ENCODE measurements at places on chromosomes 4 and X.
A peak's percentile ranks its signal among the peaks of the same experiment; 100 is the strongest.

- DNase-seq = no peak
Measured at GRCh38 chrX:254630-255215, 26.5 kb upstream of the PLCXD1 start.

DNA sequence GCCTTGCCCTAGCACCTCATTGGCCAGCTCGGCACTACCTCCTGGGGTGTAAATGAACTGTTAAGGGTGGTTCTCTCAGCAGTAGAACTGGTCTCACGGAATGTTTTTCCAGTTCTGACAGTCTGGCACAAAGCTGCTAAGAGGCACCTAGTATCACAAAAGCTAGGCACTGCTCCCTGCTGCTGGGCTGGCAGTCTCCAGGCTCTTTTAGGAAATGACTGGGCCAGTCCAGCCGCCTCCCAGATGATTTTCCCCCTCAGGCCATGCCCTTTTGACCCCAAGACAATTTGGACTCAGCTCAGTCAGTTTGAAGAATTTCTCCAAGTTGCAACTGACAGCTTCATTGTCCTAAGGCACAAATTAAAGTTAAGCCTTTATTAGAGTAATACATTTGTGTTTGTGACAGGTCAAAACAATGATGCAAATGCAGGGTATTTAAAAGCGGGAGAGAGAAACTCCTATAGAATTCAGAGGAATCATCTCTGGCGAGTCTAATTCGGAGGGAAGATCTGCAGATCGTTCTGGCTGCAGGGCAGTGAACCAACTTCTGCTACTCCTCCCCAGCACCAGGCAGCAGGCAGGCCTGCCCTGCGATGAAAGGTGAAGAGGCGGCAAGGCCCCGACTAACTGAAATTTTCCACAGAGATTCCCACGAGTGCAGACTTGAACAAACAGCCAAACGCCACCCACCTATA, 7.9 kb downstream of the FRMD7 start:
- no peak for DNase-seq

DNA sequence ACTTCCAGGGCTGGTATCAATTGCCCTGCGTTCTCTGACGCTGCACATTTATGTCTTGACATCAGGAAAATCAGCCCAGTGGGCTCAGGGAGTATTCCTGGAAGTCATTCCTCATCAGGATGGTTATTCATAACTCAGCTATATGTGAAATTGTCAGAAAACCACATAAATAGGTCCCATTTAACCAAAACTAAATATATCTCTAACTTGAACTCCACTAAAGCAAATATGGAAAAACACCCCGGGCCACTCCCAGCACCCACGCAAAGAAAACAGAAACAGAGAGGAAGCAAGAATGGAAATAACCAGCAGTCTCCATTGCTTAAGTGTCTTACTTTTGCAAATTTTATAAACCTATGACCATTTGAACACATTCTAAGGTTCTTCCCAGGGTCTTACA, 112.0 kb downstream of the IRF2 start:
- no peak for DNase-seq

- DNase-seq = no peak
Measured at GRCh38 chr4:13544606-13545393, 492 bp upstream of the NKX3-2 start.

DNA sequence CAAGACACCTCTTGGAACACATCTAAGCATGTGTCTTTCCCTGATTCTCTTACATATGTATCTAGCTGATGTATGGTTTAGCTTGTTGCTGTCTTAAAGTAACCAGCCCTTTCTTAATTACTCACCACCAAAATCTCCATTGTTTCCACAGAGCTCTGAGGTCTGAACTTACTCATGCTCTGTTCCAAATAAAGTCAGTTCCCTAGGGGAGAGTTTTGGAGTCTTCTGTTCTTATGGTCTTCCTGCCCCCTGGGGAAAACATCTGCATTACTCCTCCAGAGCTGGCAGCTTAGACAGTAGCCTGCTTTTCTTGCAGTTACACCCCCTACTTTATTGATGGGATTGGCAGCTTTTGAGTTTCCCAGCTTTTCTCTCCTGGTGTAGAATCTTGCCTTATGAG, 125.8 kb downstream of the EDA start:
- DNase-seq = no peak

GRCh38 chr4:76782837-76783236, 115.1 kb downstream of the SOWAHB start:
- DNase-seq = no peak

DNA sequence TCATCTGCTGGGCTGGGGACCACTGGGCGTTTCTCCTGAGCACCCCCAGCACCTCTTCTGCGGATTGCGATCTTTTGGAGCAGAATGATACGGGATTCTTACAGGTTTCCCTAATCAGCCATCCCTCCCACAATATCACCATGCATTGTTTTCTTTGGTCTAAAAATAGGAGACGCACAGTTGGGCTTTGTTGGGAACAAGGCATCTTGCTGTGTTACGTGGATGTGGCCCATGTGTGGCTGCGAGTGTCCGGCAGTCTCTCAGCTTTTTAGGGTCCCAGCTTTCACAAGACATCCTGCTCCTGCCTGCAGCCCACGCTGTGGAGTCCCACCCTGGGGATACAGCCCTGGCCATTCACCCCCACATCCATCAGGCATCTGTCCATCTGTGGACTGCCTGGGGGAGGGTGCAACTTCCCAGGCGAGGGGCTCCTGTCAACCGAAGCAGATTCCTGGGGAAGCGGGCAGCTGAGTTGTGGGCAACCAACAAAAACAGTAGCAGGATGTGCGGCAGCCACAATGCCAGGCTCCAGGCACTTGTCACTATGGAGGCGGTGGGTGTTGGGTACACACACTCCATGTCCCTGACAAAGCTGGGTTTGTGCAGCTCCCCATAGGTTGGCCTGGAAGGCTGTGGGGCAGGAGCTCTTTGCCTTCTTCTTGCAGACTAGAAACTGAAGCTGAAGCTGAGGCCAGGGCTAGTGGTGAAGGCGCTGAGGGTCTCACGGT, 185.5 kb upstream of the PSAPL1 start:
- no peak for DNase-seq

DNA sequence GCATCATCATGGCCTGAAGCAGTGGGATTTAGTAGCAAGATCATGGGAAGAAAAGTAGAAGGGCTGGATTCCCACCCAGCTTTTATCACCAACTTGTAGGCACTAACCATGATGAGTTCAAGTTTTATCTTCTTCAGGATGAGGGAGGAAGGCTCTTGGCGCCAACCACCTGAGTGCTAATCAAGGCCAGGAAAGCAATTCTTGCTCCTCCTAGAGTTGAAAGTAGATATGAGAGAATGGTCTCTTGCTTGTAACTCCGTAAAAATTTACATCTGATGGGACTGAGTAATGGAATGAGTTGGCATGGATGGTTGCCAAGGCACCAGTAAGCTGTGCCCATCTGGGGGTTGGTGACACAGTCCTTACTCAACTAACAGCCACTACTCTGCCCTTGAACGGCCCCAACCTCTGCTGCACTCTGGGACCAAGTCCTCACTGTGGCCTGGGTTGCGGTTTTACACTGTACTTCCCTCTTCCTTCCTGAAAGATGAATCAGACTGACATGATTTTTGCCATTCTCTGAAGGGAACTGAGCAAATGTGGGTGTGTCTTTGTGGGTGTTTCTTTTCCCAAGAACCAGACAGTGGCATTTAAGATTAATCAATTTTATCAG, 39.4 kb upstream of the NDP start:
- DNase-seq = peak; percentile 3

DNA sequence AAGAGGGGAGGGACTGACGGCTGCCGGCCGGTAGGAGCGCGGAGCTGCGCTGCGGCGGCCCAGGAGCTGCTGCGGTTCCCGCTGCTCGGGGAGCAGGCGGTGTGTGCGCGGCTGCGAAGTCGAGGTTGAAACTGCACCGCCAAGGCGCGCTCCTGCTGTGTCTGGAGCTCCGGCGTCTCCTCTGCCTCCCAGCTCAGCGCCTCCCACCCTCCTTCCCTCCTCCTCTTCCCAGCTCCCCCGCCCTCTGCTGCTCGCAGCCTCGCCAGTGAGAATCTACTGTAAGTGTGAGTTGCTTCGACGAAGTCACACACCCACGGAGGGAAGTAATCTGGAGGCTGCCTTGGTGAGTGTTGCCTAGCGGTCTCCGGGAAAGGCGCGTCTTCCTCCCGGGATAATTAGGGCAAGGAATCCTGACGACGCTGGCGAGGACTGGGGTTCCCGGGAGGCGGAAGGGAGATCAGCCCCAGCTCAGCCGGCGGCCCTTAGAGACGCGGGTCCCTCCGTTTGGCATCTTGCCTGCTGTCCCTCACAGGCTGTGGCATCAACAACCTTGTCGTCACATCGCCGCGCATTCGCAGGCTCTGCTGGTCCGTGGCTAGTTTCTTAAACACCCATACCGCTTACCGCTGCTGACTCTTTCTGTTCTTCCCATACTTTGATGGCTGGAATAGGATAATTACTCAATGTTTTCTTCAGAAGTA, at the start of gene EPHA5:
TSS of gene EPHA5 (minus strand) at position 159 of the 701 bp plus-strand sequence. CDS start 747 bp downstream, outside the sequence.
- no peak for DNase-seq

- DNase-seq = no peak
Measured at GRCh38 chr4:100257567-100257966, 67.3 kb upstream of the DDIT4L start.

DNA sequence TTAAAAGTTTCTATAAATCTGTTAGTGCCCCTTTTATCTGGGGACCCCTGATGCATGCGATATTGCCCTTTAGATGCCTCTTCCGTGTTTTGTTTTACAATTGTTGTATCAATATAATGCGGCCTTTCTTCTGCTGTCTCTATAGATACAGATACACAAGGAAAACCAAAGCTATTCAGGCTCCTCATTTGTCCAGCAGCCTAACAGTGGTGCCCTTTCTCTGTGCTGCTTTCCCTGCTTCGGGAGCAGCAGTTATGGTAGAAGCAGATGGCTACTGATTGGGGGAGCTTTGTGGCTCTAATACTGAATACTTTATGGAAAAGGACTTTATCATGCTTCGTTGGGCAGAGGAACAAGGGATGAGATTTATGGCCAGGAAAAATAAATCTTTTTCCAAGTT, 10.6 kb upstream of the PRDM8 start:
- DNase-seq = no peak

GRCh38 chr4:24664956-24665355, 80.6 kb upstream of the DHX15 start:
- no peak for DNase-seq

GRCh38 chr4:34422472-34423175, 1821.7 kb downstream of the ARAP2 start:
- DNase-seq = no peak

DNA sequence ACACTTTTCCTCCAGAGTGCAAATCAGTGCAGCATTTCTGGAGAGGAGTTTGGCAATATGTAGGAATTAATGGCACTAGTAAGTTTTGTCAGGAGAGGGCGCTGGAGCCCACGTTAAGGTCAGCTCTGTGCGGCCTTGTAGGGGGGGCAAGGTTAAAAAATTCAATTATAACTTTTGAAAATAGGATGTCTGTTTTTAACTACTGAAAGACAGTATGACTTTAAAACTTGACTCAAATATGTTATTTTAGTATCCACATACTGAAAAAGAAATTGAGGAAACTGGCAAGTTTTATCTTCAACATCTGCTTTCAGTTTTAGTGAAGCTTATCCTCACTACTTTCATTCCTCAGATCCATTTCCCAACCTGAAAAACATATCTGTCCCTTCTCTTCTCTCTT, 30.9 kb upstream of the HSD17B13 start:
- DNase-seq = peak; percentile 12

DNA sequence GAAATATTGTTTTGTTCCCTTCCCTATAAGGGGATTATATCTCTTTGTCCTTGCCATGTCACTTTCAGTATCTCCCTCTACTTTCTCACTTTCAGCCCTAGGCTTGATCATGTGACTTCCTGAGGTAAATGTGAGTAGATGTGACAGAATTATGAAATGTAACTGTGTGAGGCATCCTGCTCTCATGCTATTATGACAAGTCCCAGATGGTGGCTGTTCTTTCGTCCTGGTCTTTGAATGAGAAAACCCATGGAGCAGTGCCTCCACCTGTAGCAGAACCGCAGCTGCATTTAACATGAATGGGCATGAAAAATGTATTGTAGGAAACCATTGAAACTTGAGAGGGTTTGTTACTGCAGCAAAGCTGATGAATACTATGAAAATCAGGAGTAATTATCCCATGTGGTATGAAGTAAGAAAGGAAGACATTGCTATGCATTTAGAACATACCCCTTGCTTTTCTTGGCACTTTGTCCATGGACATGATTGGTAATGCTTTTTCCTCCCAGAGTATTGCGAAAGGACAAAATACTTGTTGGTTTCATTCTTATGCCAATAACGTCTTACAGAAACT, 202.2 kb upstream of the GPRIN3 start:
- DNase-seq = no peak

DNA sequence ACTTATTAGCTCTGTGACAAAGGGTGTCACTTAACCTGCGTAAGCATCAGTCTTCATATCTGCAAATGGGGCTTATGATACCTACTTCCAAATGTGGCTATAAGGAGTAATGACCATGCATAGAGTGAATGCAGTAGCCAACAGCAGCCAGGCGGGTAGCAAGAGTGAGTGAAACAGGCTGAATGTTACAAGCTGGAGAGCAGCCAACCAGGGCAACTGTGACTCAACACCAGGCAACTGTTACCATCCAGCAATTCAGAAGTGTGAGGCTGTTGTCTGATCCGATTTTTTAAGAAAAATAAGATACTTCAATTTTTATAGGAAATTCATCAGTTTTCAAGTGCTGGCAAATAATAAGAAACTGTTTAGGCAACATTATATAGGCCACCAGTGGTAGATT, 270.2 kb upstream of the TAPT1 start:
- DNase-seq = no peak

DNA sequence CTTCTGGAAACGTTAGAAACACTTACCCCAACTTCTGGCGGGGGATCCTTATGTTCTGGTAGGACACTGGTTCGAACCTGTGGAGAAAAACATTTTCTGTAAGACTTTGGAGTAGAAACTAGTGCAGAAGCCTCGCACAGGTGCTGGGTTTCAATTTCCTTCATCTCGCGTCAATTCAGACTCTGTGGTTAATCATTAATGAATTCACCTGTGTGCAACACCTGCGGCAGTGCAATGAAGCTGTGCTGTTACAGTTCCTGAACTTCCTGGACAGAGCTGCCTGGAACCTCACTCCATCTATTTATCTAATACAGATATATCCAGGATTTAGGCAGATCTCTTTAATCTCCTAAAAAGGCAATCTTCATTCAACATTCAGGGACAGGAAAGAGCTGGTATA, 531.4 kb downstream of the INPP4B start:
- no peak for DNase-seq

GRCh38 chr4:187586892-187587291, 408.7 kb upstream of the ZFP42 start:
- no peak for DNase-seq

- no peak for DNase-seq
Measured at GRCh38 chrX:74242484-74243138, 61.4 kb upstream of the ZCCHC13 start.

GRCh38 chr4:24796620-24797019, 1.2 kb downstream of the SOD3 start:
- DNase-seq = no peak

DNA sequence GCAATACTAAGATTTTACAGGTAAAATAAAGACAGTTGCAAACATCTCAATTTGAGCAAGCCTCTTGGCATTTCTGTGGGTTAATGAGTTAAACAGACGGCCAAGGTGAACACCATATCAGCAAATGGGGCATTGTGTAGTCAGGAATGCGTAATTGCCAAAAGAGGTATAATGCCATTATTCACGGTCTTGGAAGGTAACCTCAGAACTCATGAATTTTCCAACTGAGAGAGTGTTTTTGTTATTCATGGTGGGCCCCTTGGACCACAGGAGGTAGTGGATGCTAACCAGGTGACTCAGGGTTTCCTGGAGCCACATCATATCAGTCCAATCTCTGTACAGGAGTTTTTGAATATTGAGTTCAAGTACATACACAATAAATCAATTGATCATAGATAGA, 368.0 kb upstream of the TECRL start:
- DNase-seq = no peak

GRCh38 chr4:92387459-92388069, 83.8 kb downstream of the GRID2 start:
- DNase-seq = no peak

- DNase-seq = no peak
Measured at GRCh38 chr4:5998333-5998936, 19.8 kb downstream of the C4orf50 start.
